ENCODE measurements at places on chromosomes 6 and 20.

DNA sequence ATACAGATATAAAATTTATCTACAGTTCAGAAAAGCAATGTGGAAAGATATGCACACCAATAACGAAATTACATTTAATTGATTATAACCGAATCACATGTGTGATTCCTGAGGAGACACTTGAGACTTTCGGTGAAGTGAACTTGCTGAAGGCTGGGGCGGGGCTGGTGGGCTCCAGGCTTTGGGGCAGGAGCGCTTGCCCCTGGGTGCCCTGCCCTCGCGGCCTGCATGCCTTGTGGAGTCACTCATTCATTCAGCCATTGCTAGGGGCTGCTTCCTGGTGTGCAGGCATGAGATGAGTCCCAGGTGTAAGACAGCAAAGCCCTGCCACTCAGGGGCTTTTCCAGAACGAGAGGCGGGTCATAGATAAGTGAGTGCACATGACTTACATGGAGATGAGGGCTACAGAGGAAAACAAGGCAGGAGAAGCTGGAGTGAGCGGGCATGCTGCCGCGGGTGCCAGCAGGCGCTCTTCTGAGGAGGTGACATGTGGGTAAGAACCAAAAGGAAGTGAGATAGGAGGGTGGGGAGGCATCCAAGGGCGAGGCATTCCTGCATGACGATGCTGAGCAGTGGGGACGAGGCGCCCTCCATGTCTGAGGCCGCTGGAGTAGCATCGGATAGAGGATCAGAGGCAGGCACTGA is 88.7 kb downstream of the BMP7 start:
- no peak for DNase-seq

DNA sequence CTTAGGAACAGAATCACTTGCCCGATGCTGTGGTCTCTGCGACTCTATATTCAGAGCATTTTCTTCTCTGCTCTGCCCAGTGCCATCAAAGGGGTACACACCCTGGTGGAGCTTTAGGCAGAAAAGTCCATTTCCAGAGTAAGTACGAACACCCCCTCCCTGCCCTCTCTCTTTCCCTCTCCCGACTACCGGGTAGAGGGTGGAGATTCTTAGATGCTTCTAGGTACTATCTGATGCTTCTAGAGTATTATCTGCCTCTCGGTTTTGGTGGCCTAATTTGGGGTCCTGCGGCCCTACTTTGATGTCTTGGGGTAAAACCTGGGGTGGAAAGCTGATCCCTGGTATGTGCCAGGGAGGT is 245.4 kb upstream of the SOX4 start:
- no peak for DNase-seq

DNA sequence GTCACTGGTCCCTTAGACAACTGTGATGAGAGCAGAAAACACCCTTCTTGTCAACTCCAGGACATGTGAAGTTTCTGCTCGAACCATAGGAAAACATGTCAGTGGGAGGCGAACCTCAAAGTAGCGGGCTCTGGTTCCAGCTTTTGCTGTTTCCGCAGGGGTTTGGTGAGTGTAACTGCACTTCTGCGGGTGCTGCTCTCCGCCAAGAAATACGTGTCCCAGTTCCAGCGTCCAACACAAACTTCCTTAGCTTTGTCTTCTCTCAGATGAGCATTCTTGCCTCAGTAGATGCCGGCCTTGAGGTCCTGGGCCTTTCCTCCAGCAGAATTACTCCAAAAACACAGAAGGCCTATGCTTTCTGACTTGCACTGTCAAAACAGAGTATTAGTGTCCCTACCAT is 156.3 kb downstream of the FNDC1 start:
- no peak for DNase-seq

- DNase-seq: no peak
Observed at GRCh38 chr6:45974596-45974995, 41.1 kb downstream of the CLIC5 start.

- DNase-seq: no peak
Observed at GRCh38 chr20:10137533-10137932, 81.1 kb upstream of the SNAP25 start.
